Stimulated activated CD4-positive, alpha-beta T cell treated with anti-CD3 and anti-CD28 coated beads, Interleukin-1b, Interleukin-23, amount 100 ng/mL, for 1 hour (primary cell): ENCODE measurements at places on chromosomes 1 and 21.

GRCh38 chr1:216464489-216464888 is 41.2 kb upstream of the USH2A start:
- no peak for DNase-seq

DNA sequence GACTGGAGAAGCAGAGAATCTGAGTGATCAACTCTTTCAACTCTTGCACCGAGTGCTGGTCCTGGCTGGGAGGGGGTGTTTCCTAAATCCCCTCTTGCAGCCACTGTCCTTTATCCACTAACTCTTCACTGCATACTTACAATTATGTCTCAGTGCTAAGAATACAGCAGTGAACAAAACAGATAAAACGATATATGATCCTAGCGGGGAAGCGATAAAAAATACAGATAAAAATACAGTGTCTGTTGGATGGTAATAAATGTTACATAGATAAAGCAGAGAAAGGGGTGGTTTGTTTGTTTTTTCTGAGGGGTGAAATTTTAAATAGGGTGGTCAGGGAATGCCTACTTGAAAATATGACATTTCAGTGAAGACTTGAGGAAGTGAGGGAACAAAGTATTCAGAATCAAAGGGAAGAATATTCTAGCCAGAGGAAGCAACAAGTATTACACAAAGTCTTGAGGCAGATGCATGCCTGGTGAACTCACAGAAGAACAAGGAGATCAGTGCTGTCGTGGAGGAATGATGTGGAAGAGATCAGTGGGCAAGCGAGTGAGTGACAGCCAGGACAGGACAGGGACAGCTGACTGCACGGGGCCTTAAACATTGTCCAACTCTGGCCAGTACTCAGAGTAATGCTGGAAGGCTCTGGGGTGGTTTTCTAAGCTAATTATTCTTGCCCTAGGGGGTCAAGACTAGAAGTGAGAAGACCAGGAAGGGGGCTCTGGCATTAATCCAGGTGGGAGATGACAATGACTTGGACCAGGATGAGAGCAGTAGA is 110.0 kb downstream of the APP start:
- DNase-seq, result no peak

DNA sequence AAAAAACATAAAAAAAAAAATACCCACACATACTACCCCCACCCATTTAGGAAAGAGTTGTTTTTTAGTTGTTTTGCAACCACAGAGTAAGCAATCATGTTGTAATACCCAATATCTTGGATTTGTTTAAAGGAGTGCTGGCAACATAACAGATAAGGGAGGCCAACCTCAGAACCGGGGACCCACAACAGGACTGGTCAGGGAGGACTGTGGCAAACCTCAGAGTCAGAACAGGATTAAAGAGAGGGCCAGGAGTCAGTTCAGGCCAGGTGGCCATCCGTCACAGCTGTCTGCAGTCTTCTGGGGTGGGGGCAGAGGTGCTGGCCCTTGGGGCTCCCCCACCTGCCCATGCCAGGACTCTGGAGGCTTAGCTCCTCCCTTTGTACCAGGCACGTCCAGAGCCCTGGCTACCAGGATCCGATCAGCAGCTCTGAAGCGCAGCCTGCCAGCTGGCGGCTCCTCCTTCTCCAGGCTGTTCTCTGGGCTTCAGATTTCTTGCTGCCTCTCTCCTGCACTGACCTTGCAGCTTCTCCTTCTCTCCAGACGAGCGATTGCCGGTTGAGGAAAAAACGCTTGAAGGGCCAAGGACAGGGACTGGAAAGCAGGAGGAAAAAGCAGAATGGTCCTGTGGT is 7.9 kb downstream of the H6PD start:
- no peak for DNase-seq

DNA sequence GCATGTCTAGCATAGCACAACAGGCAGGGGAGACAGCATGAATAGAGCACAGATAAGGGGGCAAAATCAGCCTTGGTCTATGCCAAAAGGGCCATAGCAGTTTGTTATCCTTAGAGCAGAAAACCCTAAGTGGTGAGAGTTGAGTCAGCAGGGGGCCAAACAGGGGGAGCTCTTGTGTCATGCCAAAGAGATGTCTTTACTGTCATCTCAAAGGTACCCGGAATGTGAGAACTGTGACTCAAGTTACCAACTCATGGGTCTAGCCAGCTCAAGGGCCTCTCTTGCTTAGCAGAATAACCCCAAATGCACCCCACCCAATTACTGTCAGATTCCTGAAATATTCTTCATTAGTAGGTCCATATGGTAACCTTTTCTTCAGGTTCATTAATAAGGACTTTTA is 45.9 kb upstream of the NRDC start:
- no peak for DNase-seq

- no peak for DNase-seq
Measured at GRCh38 chr1:56382929-56383328, 196.4 kb downstream of the PLPP3 start.

GRCh38 chr1:59926381-59927123 is at the start of gene CYP2J2:
Gene CYP2J2, minus strand, starts transcription at chr1:59926773. Its CDS starts 27 bp downstream, at chr1:59926746.
- no peak for DNase-seq

- no peak for DNase-seq
Measured at GRCh38 chr1:20785907-20786252, 1.2 kb downstream of the HP1BP3 start.

GRCh38 chr1:2950926-2951305 is 70.4 kb upstream of the ACTRT2 start:
- no peak for DNase-seq

DNA sequence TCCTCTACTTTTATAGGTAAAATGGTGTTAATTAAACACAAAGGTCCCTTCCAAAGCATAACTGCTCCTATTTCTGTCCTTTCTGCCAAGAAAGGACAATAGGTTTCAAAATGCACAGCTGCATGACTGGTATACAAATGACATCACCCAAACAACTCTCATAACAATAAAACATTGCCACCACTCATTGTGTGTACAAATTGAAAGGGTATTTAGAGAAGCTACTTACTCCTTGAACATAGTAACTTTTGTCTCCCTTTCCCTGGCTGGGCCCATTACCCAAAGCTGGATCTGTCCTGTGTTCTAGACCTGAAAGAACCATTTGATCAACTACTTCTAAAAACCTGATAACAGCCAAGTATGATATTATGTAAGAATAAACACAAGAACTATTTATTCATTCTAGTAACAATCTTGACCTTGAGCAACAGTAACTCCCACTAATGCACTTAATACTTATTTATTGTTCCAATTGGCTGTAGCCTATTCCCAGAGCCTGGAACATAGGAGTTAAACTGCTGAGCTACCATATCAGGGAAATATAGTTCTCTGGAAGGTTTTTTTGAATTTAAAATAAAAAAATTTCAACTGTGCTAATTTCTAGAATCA is 38.2 kb downstream of the TTLL7 start:
- DNase-seq, result no peak

DNA sequence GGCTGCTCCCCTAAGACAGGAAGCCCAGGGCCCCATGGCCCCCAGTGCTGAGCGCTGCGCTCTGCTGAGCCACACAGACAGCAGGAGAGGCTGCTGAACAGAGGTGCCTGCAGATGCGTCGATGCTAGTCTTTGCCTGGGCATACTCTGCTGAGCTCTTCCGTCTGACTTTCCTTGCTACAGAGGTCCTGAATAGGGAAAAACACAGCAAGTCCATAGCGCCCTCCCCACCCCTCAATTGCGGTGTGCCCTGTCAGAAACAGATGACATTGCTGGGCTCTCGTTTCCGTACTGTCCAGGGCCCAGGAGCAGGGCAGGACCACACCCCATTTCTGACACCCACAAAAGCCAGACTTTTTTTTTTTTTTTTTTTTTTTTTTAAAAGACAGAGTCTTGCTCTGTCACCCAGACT is 252.5 kb downstream of the SDCCAG8 start:
- no peak for DNase-seq

DNA sequence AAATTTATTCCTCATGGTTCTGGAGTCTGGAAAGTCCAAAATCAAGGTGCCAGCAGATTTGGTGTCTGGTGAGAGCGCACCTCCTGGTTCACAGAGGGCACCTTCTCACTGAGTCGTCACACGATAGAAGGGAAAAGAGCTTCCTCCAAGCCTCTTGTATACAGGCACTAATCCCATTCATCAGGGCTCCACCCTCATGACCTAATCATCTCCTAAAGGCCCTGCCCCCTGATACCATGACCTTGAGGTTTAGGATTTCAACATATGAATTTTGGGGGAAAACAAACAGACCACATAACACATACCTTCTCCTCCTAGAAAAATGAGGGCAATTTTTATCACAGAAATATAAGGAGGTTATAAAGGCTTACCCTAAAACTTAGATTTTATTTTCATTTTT is 88.0 kb upstream of the NFIA start:
- no peak for DNase-seq

GRCh38 chr1:205141236-205142101 is 19.7 kb upstream of the RBBP5 start:
- peak; percentile 29 for DNase-seq

- DNase-seq, result no peak
Measured at GRCh38 chr21:43194303-43195120, 25.7 kb downstream of the CRYAA start.

GRCh38 chr1:109161858-109162606 is 48.1 kb downstream of the ELAPOR1 start:
- DNase-seq, result no peak

DNA sequence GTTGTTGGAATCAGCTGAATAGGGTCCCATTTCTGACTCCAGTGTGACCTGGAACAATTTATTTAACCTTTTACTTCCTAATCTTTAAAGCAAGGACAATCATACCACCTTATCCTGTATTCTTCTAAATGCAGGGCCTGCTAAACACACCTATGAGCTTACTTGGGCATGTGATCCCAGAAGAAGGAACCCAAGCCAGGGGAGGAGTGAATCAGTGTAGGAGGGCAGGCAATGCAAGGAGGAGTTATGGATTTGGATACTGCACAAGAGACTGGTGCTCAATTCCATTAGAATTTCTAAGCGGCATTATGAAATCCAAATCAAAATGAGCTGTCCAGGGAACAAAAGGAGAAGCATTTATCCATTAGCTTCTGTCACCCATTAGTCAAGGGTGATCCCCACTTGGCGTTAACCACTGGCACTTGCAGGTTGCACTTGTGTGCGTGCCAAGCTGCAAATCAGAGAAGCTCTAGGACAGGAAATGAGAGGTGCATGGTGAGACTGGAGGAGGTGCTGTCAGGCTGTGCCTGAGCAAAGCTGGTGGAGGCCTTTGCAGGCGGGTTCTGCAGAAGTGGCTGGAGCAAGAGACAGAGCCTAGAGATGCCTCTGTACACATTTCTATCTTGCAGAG is 297.2 kb upstream of the PLXNA2 start:
- DNase-seq, result no peak

GRCh38 chr1:111654839-111655238 is 35.2 kb downstream of the RAP1A start:
- DNase-seq, result no peak

GRCh38 chr1:156391366-156391677 is 22.3 kb downstream of the RHBG start:
- no peak for DNase-seq

DNA sequence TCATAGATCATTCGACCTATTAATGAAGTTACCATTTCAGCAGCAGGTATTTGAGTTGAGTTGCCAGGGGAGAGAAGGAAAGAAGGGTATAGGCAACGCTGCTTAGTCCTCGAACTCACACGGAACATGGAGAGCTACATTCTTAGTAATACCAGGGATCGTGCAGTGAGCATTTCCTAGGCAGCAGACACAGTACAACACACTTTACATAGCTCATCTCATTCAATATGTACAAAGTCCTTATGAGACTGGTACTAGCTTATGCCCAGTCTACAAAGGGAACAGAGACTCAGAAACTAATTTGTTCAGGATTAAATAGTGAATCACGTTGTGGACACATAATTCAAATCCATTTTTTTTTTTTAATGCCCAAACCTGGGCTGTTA is 25.6 kb downstream of the IRF2BP2 start:
- no peak for DNase-seq

DNA sequence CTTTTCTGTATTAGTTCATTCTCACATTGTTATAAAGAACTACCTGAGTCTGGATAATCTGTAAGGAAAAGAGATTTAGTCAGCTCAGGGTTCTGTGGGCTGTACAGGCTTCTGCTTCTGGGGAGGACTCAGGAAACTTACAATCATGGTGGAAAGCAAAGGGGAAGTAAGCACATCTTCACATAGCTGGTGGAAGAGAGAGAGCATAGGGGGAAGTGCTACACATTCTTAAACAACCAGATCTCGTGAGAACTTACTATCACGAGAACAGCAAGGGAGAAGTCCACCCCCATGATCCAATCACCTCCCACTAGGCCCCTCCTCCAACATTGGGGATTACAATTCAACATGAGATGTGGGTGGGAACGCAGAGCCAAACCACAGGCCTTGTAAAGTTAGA is 37.9 kb upstream of the AHCTF1 start:
- no peak for DNase-seq

DNA sequence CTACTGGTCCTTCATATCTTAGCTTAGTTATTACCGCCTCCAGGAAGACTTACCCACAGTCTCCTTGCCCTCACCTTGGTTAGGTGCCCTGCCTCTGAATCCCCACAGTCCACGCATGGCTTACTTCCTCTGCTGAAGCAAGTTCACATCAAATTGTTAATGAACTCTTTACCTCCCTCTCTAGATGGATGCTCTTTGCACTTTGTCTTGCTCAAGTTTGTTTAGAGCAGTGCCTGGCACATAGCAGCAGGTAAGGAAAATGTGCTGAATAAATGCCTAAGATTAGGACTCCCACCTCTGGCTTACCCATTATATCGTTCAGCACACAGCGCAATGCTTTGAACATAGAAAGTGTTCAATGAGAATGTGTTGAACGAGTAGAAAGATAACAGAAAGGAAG is 90.5 kb downstream of the BEND5 start:
- DNase-seq, result no peak

- DNase-seq, result no peak
Measured at GRCh38 chr1:9374748-9375341, 82.2 kb downstream of the SPSB1 start.

- DNase-seq, result no peak
Measured at GRCh38 chr1:218156595-218156994, 128.5 kb upstream of the RRP15 start.

GRCh38 chr21:14383596-14384180 is 742 bp upstream of the HSPA13 start:
- peak; percentile 5 for DNase-seq

GRCh38 chr1:65232461-65232990 is 76.8 kb upstream of the DNAJC6 start:
- DNase-seq, result no peak

- no peak for DNase-seq
Measured at GRCh38 chr21:33455686-33456446, 23.9 kb downstream of the TMEM50B start.

DNA sequence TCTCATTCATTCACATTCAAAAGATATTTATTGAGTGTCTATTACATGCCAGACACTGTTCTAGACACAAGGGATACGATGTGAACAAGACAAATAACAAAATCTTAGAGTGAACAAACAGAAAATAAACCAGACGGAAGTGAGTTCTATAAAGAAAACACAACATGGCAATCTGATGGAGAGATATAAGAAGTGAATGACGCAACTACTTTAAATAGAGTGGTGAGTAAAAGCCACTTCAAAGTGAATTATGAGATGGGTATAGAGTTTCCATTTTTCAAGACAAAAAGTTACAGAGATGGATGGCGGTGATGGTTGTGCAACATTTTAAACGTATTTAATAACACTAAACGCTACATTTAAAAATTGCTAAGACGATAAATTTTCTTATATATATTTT is 75.4 kb downstream of the CEP170 start:
- no peak for DNase-seq

- DNase-seq, result no peak
Measured at GRCh38 chr21:14982336-14982735, 82.5 kb downstream of the NRIP1 start.
